ENCODE measurements at places on chromosomes 1 and 21.
A peak's percentile ranks its signal among the peaks of the same experiment; 100 is the strongest.

DNA sequence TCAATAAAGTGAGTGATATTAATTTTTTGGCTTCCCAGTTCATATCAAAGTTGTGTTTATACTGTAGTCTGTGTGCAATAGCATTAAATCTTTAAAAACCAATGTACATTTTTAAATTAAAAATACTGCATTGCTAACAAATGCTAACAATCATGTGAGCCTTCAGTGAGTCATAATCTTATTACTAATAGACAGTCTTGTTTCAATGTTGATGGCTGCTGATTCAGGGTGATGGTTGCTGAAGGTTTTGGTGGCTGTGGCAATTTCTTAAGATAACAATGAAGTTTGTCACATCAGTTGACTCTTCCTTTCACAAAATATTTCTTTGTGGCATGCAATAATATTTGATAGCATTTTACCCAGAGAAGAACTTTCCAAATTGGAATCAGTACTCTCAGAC is 109.0 kb downstream of the ZMYM4 start:
- DNase-seq, result no peak

GRCh38 chr1:87840767-87841166 is 512.1 kb downstream of the LMO4 start:
- DNase-seq, result peak; percentile 50

DNA sequence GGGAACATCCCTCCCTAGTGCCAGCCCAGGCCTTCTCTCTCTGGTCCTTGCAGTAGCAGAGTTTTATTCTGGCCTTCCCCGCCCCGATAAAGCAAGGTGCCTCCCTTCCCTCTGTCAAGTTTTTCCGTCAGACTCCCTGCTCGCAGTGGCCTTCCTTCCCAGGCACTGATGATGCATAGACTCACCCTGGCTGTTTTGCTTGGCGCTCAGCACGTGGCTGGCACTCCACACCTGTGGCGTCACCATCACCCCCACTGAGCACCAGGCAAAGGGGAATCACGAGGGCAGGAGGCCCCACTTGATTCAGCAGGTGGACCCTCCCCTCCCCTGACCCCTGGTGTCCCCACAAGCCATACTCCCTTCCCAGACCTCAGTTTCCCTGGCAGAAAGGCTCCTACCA is 7.4 kb downstream of the SLC26A9 start:
- no peak for DNase-seq

- no peak for DNase-seq
Measured at GRCh38 chr1:11207898-11208611, 18.9 kb downstream of the ANGPTL7 start.

DNA sequence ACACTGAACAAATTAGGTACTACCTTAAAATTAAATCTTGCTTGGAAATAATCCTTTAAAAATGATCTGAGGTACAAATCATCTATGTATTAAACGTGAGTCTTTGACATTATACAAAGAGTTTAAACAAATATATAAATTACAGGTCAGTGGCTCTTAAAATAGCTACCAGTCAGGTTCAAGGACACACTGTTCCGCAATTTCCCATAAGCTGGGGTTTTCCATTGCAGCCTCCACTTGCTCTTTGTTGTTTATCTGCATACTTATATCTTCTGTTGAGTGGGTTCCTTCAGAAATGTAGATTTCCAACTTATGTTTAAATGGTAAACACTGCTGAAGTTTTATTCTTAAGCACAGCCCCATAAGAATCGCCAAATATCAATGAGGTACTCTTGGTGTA is 5.7 kb upstream of the MRPL55 start:
- DNase-seq, result no peak

GRCh38 chr1:38173848-38174247 is 127.3 kb upstream of the POU3F1 start:
- DNase-seq, result no peak

DNA sequence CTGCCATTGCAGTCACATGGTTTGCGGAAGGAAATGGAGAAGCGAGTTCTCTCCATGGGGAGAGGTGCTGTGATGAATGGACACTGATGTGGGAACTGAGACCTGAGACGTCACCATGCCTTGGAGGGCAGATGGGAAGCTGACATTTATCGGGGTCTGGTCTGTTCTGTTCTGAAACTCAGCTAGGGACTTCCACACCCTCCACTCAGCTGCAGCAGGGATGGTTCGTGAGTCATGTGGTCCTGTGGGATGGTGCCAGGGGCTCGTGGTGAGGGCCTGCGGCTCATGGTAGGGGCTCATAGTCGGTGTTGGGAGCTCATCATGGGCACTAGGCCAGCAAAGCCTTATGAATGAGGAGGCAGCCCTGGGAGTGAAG is 6.1 kb downstream of the GPR137B start:
- DNase-seq, result no peak

DNA sequence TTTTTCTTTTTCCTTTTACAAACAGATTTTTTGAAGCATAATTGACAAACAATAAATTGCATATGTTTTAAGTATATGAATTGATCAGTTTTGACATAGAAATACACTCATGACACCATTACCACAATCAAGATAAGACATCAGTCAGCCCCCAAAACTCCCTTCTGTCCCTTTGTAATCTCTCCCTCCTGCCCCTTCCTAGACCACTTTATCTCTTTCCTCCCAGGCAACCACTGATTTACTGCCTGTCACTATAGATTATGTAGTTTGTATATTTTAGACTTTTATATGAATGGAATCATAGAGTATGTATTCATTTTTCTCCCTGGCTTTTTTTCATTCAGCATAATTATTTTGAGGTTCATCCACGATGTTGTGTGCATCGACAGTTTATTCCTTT is 6.9 kb upstream of the SYT14 start:
- peak; percentile 68 for DNase-seq

DNA sequence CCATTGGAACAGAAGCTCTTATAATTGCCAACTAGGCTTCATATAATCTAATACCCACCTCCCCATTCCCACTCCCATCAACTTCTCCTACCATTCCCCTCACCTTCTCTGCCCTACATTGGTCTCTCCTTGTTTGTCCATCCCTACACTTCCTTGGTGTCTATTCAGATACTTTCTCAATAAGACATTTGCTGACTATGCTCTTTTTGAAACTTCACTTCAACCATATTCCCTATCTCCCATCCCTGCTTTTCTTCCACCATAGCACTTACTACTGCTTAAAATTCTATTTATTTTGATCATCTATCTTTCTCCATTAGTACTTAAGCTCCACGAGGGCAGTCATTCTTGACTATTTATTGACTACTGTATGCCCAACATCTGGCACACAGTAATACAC is 40.4 kb downstream of the CD160 start:
- no peak for DNase-seq
